Activated CD4-positive, alpha-beta T cell treated with anti-CD3 and anti-CD28 coated beads for 48 hours (primary cell): ENCODE measurements at places on chromosomes 1 and 21.

- DNase-seq: no peak
These were observed 36.8 kb upstream of the DIRAS3 start for GRCh38 chr1:68087184-68087583.

- DNase-seq: no peak
These were observed 18.9 kb downstream of the CTNNBIP1 start for GRCh38 chr1:9891207-9891606.

GRCh38 chr1:212981571-212982328 lies 31.4 kb downstream of the VASH2 start:
- no peak for DNase-seq

- no peak for DNase-seq
These were observed 4.7 kb upstream of the PSMB2 start for GRCh38 chr1:35646043-35646442.

DNA sequence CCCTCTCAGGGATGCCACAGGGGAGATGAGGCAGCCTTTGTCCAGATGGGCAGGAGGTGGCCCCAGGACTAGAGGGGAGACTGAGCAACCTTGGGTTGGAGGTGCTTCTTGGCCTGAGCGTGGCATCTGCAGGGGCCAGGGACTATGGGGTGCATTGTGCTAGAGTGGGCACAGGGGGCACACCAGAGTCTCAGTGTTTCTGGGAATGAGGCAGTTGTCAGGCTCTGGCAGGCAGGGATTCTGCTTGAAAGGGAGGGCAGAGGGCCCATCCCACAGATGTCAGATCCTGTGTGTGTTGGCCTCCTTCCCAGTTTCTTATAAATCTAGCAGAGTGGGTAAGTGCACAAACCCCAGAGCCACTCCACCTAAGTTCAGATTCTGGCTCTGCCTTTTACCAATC lies 13.7 kb downstream of the LGR6 start:
- DNase-seq: no peak

DNA sequence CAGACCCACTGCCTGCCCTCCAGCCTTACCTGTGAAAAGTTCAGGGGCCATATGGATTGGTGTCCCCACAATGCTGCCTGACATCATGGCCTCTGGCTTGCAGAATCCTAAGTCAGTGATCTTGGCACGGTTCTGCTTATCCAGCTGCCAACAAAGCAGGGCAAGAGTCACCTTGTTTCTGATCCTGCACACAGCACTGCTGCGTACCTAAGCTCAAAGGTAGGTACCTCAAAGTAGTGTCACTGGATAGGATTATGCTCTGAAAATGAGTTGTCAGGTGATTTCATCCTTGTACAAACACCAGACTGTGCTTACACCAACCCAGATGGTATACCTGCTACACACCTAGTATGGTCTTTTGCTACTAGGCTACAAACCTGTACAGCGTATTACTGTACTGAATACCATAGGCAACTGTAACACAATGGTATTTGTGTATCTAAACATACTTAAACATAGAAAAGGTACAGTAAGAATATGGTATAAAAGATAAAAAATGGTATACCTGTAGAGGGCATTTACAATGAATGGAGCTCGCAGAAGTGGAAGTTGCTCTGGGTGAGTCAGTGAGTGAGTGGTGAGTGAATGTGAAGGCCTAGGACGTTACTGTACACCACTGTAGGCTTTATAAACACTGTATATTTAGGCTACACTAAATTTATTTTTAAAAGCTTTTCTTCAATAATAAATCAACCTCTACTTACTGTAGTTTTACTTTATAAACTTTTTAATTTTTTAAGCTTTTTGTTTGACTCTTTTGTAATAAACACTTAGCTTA lies 29.1 kb upstream of the RBBP5 start:
- DNase-seq: no peak

GRCh38 chr1:164709126-164709525 lies 150.1 kb downstream of the PBX1 start:
- no peak for DNase-seq

GRCh38 chr1:113133759-113134158 lies 60.8 kb downstream of the LRIG2 start:
- DNase-seq: no peak
